ENCODE measurements at places on chromosomes 5 and 9.

- no peak for DNase-seq
Observed at GRCh38 chr9:3224931-3225330, 300.9 kb downstream of the RFX3 start.

- peak; percentile 86 for DNase-seq
Observed at GRCh38 chr9:9893837-9894236, 719.0 kb downstream of the PTPRD start.

- no peak for DNase-seq
Observed at GRCh38 chr5:73534011-73534644, 31.3 kb downstream of the ANKRA2 start.

- DNase-seq: no peak
Observed at GRCh38 chr5:52838326-52839015, 50.8 kb downstream of the ITGA1 start.

- DNase-seq: no peak
Observed at GRCh38 chr9:87599901-87600610, 102.4 kb downstream of the DAPK1 start.

- DNase-seq: peak; percentile 58
Observed at GRCh38 chr5:95631991-95632675, 12.2 kb downstream of the GPR150 start.

DNA sequence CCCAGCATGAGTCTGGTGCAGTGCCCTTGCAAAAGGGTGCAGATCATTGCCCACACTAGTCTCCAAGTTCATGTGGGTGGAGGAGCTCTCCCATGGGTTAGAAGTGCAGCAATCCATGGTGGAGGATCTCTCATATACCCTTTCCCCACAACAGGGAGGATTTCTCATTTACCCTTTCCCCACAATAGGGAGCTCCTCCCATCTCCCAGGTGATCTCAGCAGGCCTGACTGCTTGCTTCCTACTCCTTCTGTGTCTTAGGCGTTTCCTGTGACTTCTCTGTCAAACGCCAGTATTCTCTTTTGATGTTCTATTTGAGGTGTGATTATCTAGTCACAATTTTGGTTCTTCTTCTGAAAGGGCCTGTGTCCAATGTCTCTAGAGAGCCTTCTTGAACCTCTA, 133.8 kb upstream of the RFX3 start:
- DNase-seq: no peak
